ENCODE measurements at places on chromosomes 4 and X. TPM values are rescaled to one million over a fixed set of nuclear protein-coding genes. Genes with fewer than 3 reads are reported as not detected.

TMEM255A gene
- not detected for total RNA-seq

SEL1L3 gene
- 64.1 TPM for total RNA-seq

C4orf50 gene
- total RNA-seq: not detected

HPGDS gene
- 1.8 TPM for total RNA-seq

TRMT2B gene
- total RNA-seq: 9.6 TPM

NAA15 gene
- total RNA-seq: 16.5 TPM

BTK gene
- total RNA-seq: 4.0 TPM

WNK3 gene
- total RNA-seq: 0.52 TPM

TMEM156 gene
- 2.9 TPM for total RNA-seq

FATE1 gene
- not detected for total RNA-seq

PPEF1 gene
- 0.78 TPM for total RNA-seq

SRPK3 gene
- not detected for total RNA-seq

FHDC1 gene
- total RNA-seq: 0.99 TPM

CENPI gene
- total RNA-seq: 0.26 TPM

KLHL4 gene
- total RNA-seq: 0.78 TPM

LGI2 gene
- total RNA-seq: 0.78 TPM

PPP4R3C gene
- total RNA-seq: not detected

GYPB gene
- not detected for total RNA-seq

TLR2 gene
- total RNA-seq: 9.9 TPM

GPR143 gene
- 0.99 TPM for total RNA-seq

TREX2 gene
- 1.6 TPM for total RNA-seq

CENPE gene
- total RNA-seq: 0.33 TPM

SOD3 gene
- 290 TPM for total RNA-seq

SRPX gene
- total RNA-seq: 42.5 TPM

SYTL4 gene
- 19.1 TPM for total RNA-seq

CTAG2 gene
- not detected for total RNA-seq

NXF2 gene
- total RNA-seq: not detected

GLUD2 gene
- 3.1 TPM for total RNA-seq

PABPC1L2B gene
- not detected for total RNA-seq

GAGE12J gene
- not detected for total RNA-seq

PRSS48 gene
- not detected for total RNA-seq

CSAG2 gene
- total RNA-seq: not detected

AMELX gene
- total RNA-seq: not detected

FRG2 gene
- total RNA-seq: not detected

PLS3 gene
- 47.5 TPM for total RNA-seq

SPANXB1 gene
- total RNA-seq: not detected

IL3RA gene
- total RNA-seq: 1.3 TPM

AMBN gene
- total RNA-seq: not detected

TLR7 gene
- not detected for total RNA-seq

MAGEA10 gene
- not detected for total RNA-seq

PGAM4 gene
- total RNA-seq: not detected

XAGE3 gene
- not detected for total RNA-seq

FAT1 gene
- total RNA-seq: 69.5 TPM

SH2D1A gene
- total RNA-seq: not detected
